Cerebellum (tissue), 4 donors: ENCODE measurements at places on chromosomes 3 and 15. TPM values are rescaled to one million over a fixed set of nuclear protein-coding genes. Genes with fewer than 3 reads are reported as not detected.

The PIF1 gene
- total RNA-seq, result 5.3 TPM

The STX19 gene
- total RNA-seq, result not detected

The SV2B gene
- 51.8 TPM for total RNA-seq

GRCh38 chr15:80246425-80246894, 5.6 kb downstream of the CTXND1 start:
- no peak for DNase-seq

DNA sequence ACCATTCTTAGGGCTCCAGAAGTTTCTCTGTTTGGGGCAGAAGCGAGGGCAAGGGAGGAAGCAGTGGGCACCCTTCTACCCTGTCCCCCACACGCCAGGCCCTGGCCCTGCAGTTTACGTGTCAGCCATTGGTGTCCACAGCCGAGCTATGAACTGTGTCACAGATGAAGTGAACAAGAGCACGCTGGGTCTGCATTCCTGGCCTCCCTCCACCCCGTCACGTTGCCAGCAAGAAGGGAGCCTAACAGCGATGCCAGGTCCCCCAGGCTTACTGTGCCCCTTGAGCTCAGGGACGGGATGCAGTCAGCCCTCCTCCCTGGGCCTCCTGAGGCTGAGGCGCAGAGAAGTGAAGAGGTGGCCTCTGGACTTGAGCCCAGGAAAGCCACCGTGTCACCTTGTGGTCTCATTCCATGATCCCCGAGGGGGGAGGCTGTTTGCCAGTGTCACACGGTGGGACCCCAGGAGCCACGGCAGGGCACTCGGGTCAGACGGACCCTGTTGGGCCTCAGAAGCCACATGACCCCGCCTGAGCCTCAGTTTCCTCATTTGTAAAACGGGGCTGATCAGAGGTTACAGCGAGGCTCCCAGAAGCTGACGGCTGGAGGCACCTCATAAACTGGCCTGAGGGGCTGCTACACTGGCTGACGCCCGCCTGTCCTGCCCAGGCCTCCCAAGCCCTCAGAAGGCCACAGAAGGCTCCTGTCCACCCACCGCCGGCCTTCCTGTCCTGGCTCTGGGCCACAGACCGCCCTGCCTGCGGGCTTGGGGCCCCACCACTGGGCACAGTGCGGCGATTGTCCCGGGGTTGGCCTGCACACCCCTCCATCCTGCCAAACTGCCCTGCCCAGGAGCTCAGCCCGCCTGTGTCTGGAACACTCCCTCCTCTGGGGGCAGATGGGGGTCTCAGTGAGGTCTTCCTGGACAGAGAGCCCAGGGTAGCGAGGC, 18.6 kb downstream of the IQSEC1 start:
- DNase-seq, result no peak
